Heart left ventricle (tissue), 16 donors: ENCODE measurements at places on chromosomes 5 and 9.

GRCh38 chr5:40654377-40654991 is 25.2 kb upstream of the PTGER4 start:
- no peak for DNase-seq

DNA sequence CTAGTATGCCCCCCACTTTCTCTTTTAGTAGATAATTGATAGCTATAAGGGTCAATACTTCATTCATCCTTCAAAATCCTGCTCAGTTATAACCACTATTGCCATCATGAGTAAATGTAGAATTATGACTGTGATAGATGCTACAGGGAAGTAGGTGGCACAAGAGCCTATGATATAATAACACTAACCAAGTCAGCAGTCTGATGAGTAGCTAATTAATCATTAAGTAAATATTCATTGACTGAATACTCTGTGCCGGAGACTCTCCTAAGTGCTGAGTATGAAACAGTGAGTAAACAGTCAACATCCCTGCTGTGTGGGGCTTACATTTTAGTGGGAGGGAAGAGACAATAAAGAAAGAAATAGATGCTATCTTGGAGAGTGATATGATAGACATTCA is 430.3 kb upstream of the ZNF462 start:
- DNase-seq = no peak

- no peak for DNase-seq
Measured at GRCh38 chr5:96692441-96692840, 30.3 kb downstream of the CAST start.

GRCh38 chr5:172494630-172495505 is 40.5 kb upstream of the SH3PXD2B start:
- DNase-seq = no peak

- no peak for DNase-seq
Measured at GRCh38 chr5:173786286-173787187, 101.6 kb upstream of the CPEB4 start.

GRCh38 chr9:114448706-114449105 is 56.6 kb downstream of the WHRN start:
- no peak for DNase-seq

DNA sequence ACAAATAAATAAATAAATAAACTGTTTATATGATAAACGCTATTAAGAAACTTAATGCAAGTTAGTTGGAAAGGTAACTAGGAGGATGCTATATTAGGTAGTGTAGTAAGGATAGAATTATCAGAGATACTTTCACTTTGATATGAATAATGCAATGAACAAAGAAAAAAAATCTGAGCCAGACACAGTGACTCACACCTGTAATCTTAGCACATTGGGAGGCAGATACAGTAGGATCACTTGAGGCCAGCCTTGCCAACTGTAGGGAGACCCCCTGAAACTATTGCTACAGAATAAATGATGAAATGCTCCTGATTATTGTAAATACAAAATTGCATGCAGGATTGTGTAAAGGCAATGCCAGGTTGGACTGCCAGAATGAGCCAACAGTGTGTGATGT is 109.2 kb downstream of the ANXA2R start:
- DNase-seq = no peak

- DNase-seq = no peak
Measured at GRCh38 chr5:5401095-5401494, 21.4 kb upstream of the ICE1 start.
